Mesangial cell (primary cell): ENCODE measurements at places on chromosomes 12 and 14. TPM values are rescaled to one million over a fixed set of nuclear protein-coding genes. Genes with fewer than 3 reads are reported as not detected.

OR4E2 gene
- total RNA-seq = not detected in 2 replicates

KRT1 gene
- not detected in 2 replicates for total RNA-seq

TGM1 gene
- total RNA-seq = 0.65 and 0.89 TPM in 2 replicates

GLI1 gene
- total RNA-seq = 0.98 and 6.7 TPM in 2 replicates

LRTM2 gene
- total RNA-seq = not detected in 2 replicates

C12orf54 gene
- total RNA-seq = not detected in 2 replicates

LYZ gene
- not detected in 2 replicates for total RNA-seq

CCDC91 gene
- total RNA-seq = 5.7 and 6.2 TPM in 2 replicates

SDS gene
- not detected in 2 replicates for total RNA-seq

CCNT1 gene
- total RNA-seq = 12.1 and 17.5 TPM in 2 replicates

TAS2R8 gene
- not detected in 2 replicates for total RNA-seq

SERPINA12 gene
- total RNA-seq = not detected in 2 replicates

NID2 gene
- 37.8 and 301 TPM in 2 replicates for total RNA-seq

BTBD6 gene
- 41.7 and 53.9 TPM in 2 replicates for total RNA-seq

RND1 gene
- total RNA-seq = 0.33 TPM in 1 of 2 replicates, not detected in the other

ZC2HC1C gene
- total RNA-seq = 2.0 and 2.4 TPM in 2 replicates

KRT78 gene
- total RNA-seq = not detected in 2 replicates

RNF34 gene
- total RNA-seq = 27.5 and 40.2 TPM in 2 replicates

GPR84 gene
- total RNA-seq = not detected in 2 replicates

SLC17A8 gene
- not detected in 2 replicates for total RNA-seq

FAM222A gene
- total RNA-seq = 0.49 and 1.3 TPM in 2 replicates

LEMD3 gene
- total RNA-seq = 12.9 and 25.9 TPM in 2 replicates

BEST3 gene
- 0.38 and 0.49 TPM in 2 replicates for total RNA-seq

DHRS2 gene
- 0.33 TPM in 1 of 2 replicates, not detected in the other for total RNA-seq

ST8SIA1 gene
- total RNA-seq = 0.13 and 0.16 TPM in 2 replicates

TBC1D30 gene
- 0.65 and 0.89 TPM in 2 replicates for total RNA-seq

MMP19 gene
- 0.98 and 3.7 TPM in 2 replicates for total RNA-seq

GLT1D1 gene
- 0.16 and 0.38 TPM in 2 replicates for total RNA-seq

IL31 gene
- not detected in 2 replicates for total RNA-seq

TAS2R46 gene
- total RNA-seq = 0.38 TPM in 1 of 2 replicates, not detected in the other

CMA1 gene
- total RNA-seq = not detected in 2 replicates

PRKD1 gene
- 2.9 and 8.7 TPM in 2 replicates for total RNA-seq

CFAP251 gene
- total RNA-seq = 1.8 and 4.9 TPM in 2 replicates

NFATC4 gene
- total RNA-seq = 15.3 and 30.9 TPM in 2 replicates

TCL1B gene
- total RNA-seq = not detected in 2 replicates

PMCH gene
- not detected in 2 replicates for total RNA-seq

PHLDA1 gene
- total RNA-seq = 64.0 and 127 TPM in 2 replicates

CDKN3 gene
- total RNA-seq = 6.5 and 94.5 TPM in 2 replicates

DUSP6 gene
- total RNA-seq = 41.8 and 56.7 TPM in 2 replicates

OR8S1 gene
- total RNA-seq = not detected in 2 replicates

CISTR gene
- not detected in 2 replicates for total RNA-seq

MTA1 gene
- 66.6 and 77.6 TPM in 2 replicates for total RNA-seq

NPFF gene
- 1.5 TPM in 1 of 2 replicates, not detected in the other for total RNA-seq

KERA gene
- total RNA-seq = not detected in 2 replicates

SMCO2 gene
- total RNA-seq = not detected in 2 replicates

OGFOD2 gene
- total RNA-seq = 17.6 and 24.1 TPM in 2 replicates

EPS8 gene
- total RNA-seq = 47.8 and 65.3 TPM in 2 replicates

PSMB5 gene
- 269 and 351 TPM in 2 replicates for total RNA-seq

MRPL52 gene
- 66.7 and 133 TPM in 2 replicates for total RNA-seq

TRIM9 gene
- total RNA-seq = 0.13 and 0.16 TPM in 2 replicates

NR1H4 gene
- 1.0 TPM in 1 of 2 replicates, not detected in the other for total RNA-seq

ADAM21 gene
- under 0.01 TPM in 1 of 2 replicates, not detected in the other for total RNA-seq

PIGH gene
- 17.2 and 18.6 TPM in 2 replicates for total RNA-seq

HAL gene
- 0.25 TPM in 1 of 2 replicates, not detected in the other for total RNA-seq

ZNF664 gene
- 34.1 and 150 TPM in 2 replicates for total RNA-seq
